ENCODE measurements at places on chromosomes 1 and 21.

GRCh38 chr1:107061886-107062285 lies 5.4 kb downstream of the PRMT6 start:
- DNase-seq = no peak

DNA sequence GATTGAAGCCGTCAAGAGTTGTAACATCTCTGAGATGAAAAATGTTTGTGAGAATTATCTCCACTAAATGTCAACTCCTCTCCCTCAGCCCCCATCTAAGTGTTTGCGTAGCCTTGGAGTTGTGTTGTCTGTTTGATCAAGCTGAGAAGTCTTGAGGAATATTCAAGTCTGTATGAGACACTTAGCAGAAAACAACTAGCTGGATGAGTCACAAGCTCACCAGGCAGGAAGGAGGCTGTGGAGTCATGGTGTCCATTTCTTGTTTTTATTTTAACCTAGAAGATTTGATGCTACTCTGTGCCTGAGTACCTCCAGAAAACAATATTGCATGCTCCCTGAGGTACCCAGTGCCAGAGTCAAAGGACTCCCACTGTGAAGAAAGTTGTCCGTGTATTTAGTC lies 211.6 kb upstream of the PLXNA2 start:
- DNase-seq = peak; percentile 40

GRCh38 chr1:115325874-115326273 lies 12.2 kb downstream of the NGF start:
- no peak for DNase-seq

GRCh38 chr1:152052606-152053005 lies 15.8 kb upstream of the S100A11 start:
- DNase-seq = peak; percentile 93

DNA sequence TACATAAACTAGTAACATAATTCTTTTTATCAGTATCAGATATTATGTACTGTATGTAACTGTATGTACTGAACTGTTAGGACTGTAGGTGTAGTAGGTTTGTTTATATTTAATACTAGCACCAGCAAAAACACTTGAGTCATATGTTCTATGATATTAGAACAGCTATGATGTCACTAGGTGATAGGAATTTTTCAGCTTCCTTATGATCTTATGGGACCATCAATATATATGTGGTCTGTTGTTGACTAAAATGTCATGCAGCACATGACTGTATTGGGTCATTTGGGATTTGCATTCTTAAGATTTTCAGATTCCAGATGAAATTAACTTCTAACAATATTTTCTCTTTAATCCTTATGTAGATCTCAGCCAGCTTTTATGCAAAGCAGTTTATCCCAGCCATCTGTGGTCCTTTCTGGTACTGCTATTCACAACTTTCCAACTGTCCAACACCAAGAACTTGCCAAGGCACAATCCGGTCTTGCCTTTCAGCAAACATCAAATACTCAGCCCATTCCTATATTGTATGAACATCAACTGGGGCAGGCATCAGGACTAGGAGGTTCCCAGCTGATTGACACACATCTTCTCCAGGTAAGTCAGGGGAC lies 38.3 kb upstream of the MYOCOS start:
- DNase-seq = peak; percentile 6

- no peak for DNase-seq
Observed at GRCh38 chr1:15525050-15526020, 1.3 kb upstream of the DNAJC16 start.

GRCh38 chr1:202958544-202959275 lies 598 bp upstream of the ADIPOR1 start:
- peak; percentile 6 for DNase-seq

DNA sequence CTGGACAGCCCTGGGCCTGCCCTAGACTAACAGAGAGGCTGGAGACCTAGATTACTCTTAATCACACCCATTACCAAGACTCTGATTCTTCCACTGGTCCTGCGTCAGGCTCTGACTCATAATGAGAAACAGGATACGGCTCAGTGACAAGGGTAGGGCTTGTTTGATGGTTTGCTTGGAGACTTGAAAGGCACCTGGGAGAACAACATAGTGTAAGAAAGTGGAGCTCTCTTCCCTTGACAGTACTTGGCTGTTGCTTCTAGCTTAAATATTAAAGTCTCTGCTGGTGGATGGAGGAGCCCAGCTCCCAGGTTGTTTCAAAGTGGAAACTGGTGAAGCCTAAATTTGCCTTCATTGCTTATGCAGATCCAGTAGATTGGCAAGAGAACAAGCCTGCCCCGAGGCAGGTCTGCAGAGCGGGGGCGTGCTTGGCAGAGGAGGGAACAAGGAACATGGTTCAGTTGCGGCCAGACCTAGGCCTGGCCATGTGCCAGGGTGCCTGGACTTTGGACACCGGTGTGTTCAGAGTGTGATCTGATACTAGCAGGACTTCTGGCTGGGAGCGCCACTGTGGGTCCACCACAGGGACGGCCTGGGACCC lies 480.6 kb downstream of the CAMTA1 start:
- DNase-seq = peak; percentile 71

- no peak for DNase-seq
Observed at GRCh38 chr1:222138095-222138494, 396.2 kb upstream of the DUSP10 start.

GRCh38 chr21:45168522-45168921 lies 94.1 kb downstream of the ADARB1 start:
- DNase-seq = no peak

DNA sequence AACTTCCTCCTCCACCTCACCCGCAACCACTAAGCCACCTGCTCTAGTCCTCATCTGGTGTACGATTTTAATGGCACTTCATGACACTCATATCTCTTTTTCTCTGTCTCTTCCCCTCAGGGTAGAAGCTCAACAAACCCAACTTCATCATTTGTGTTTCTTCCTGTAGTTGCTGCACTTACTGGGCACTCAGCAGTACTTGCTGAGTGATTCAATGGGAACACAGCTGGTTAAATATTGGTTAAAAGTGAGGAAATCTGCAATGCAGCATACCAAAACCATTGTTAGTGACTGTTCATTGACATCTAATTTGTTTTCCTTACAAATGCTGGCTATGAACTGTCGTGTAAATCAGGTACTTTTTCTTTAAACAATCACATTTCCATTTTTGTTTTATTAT lies 541.1 kb upstream of the PRMT6 start:
- no peak for DNase-seq

DNA sequence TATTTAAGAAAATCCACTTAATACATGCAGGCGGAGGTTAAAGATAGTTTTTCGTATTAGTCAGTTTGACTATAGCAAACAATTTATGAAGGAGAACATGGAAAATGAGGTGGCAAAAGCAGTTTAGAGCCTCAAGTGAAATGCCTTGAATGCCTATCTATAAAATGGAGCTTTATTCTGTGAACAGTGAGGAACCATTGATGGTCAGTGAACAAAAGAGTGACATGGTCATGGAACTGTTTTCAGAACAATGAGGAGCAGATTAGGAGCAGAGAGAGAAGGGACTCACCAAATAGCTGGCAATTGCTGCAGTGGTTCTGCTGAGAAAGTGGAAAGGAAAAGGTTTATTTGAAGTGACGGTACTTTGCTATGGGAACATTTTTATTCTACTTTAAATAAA lies 299.8 kb downstream of the DUSP10 start:
- no peak for DNase-seq

DNA sequence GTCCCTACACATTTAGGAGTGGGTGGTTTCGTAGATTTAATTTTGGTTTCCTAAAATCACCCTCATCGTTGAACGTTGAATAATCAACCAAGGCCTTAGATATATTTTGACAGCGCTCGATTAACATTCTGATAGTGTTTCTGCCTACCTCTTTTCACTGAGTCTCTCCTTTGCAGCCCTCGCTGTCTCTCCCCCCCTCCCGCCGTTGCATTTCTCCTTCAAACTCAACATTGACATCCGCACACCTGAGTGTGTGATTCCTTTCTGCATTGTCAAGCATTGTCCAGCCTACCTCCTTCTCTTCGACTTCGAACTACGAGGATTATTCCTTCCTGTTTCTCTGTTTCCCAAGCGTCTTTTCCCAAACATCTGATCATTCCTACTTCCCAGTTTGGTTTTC lies 1.8 kb upstream of the ADAMTS1 start:
- DNase-seq = no peak

GRCh38 chr1:167706931-167707877 lies 14.6 kb upstream of the MPZL1 start:
- no peak for DNase-seq

GRCh38 chr1:87358219-87358618 lies 29.5 kb downstream of the LMO4 start:
- DNase-seq = no peak

DNA sequence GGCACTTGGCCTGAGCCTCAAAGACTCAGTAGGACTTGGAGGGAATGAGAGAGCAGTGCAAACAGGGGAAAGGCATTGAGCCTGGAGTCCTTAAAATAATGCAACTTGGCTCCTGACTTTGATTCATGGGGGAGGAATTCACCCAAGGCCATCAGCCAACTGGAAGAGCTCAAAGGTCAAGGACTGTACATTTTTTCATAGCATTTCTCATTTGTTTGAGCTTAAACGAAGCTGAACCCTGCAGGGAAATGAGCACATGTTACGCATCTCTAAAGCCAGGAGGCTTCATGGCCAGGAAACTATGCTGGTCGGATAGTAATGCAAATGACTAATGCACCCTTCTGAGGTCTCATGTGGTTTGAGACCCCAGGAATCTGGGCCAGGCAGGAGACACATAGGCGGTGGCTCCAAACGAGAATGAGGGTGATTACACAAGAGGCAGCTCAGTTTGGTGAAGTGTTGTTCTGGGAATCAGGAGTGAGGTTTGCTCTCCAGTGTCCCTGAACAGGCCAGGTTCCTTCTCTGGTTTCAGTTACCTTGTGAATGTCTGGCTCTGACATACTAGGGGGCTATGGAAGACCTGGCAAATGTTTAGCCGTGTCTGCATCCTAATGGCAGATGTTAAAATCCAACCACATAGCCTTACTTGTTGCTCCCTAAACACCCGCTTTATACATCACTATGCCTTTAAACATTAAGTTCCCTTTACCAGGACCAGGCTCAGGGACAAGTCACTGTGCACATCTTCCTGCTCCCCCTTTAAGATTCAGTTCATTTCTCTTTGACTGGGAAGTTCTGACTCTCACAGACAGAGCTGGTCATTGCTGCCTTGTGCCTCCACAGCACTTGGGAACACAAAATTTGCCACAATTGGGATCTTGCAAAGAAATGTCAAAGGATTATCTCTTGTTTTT lies 503.9 kb upstream of the USP24 start:
- peak; percentile 98 for DNase-seq

- DNase-seq = peak; percentile 95
Observed at GRCh38 chr21:43600642-43601402, 58.5 kb downstream of the HSF2BP start.

DNA sequence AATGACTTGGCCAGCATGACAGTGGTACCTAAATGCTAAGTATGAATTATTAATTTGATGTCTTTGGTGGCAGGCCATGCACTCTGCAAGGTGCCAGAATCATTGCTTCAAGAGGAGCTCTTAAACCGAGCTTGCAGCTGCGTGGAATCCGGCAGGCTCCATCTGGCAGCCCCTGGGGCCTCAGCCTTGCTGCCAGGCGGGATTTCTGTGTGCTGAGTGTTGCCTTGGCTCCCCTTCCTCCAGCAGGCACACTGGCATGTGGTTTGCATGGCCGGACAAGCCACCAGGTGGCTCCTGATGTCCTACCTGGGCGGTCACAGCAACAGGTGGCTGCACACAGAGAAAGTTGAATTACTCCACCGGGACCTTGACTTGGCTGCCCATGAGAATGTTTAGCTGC lies 155.4 kb downstream of the URB2 start:
- DNase-seq = no peak

GRCh38 chr1:3852091-3852490 lies 4.9 kb downstream of the CEP104 start:
- DNase-seq = no peak

DNA sequence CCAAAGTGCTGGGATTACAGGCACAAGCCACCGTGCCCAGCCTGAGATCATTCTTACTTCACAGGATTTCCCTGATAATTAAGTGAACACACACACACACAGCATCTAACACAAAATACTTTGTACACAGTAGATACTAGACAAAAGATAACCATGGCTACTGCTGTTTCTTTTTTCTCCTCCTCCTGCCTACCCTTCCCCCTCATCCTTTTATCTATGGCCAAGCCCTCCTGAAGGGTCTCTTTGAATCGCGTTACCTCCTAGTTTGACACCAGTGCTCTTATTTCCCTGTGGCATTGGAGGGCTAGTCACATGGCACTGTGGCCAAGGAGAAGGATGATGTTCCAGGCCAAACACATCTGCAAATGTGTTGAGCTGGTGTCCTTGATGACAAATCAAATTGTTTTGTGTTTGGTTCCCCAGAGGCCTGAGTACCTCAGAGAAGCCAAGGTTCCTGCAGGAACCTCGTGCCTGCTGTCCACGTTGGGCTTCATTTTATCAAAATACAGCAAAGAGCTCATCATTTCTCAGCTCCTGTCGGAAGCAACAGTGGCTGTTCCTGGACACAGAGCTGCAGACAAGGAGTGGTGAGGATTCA lies 20.6 kb downstream of the NDUFS5 start:
- peak; percentile 5 for DNase-seq

DNA sequence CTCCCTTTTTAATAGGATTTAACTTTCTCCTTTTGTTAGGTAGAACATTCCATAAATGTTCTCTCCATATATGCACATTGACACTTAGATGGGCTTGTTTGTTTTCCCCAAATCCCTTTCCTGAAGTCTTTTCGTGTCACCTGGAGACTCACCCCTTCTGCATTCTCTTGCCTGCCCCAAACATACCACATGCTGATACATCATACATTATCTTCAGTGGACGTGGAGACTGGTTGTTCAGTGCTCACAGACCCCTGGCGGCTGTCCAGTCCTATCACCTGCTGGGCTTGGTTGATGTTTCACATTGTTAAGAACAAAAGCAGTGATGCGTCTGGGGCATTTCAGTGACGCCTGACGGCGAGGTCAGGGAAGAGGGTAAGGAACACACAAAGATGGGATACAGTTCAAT lies 22.2 kb downstream of the FMOD start:
- no peak for DNase-seq

DNA sequence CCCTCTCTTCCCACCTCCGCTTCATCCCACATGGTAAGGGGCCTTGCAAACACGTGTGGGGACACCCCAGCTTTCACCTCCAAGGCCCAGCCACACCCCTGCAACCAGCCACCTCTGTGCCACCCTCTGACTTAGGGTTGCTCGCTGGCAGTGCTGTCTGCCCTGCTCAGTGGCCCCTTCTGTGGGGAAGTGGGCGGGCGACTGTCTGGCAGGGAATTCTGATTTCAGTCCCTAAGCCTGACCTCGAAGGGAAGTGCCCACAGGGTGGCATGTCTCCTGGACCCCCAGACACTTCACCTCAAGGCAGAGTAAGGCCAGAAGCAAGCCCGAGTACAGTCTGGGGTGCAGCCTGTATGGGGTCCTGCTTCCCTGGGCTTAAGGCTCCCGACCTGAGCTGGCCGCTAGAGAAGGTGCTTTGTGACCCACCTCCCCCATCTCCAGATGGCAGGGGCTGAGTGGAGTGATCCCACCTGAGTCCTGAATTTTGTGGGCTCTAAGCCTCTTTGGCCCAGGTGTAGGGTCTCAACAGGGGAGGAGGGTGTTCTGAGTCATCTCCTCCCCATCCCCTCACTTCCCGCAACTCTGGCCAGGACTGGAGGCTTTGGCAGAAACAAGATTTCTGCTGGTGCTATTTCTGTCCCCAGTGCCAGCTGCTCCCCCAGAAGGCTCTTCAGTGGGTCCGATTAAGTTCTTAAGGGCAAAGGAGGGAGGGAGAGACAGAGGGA lies 7.0 kb downstream of the RD3 start:
- no peak for DNase-seq

Data from adipocyte (in vitro differentiated cells).